GM12865 (cell line): ENCODE measurements at places on chromosomes 6 and 20.

GRCh38 chr20:44071526-44072111 lies 115.4 kb downstream of the JPH2 start:
- no peak for DNase-seq

DNA sequence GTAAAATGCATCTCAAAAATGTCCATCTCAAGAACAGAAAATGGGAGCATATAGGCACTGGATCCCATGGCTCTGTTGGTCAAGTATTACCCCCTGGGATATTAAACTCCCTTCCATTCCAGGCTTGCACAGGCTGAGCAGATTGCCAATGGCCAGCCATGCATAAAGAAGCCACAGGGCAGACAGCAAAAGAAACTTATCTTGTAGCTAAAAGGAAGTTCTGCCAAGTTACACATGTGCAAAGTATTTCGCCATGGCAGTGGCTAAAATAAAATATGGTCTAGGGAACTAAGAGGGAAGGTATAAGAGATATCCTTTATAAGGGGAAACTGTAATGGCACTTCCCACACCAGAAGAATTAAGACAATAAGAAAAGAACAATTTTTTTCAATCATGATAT lies 415.6 kb upstream of the BTBD3 start:
- DNase-seq: no peak

GRCh38 chr20:1854246-1854645 lies 41.0 kb upstream of the SIRPA start:
- DNase-seq: no peak

DNA sequence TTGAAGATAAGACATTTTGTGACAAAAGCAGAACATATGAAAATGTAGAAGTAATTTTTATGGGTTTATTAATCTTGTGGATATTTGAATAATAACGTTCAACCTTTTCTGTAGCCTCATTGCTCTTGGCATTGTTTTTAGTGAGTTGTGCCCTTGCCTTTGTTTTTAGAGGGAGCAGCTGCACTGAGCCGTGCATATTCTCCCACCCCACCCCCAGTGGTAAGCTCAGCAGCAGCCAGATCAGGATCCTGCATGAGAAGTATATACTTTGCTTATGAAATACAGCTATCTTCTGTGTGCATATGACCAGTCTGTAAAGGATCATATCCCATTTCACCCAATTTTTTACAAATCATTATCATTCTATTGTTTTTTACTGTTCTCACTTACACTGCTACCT lies 184.2 kb downstream of the COL9A1 start:
- no peak for DNase-seq

DNA sequence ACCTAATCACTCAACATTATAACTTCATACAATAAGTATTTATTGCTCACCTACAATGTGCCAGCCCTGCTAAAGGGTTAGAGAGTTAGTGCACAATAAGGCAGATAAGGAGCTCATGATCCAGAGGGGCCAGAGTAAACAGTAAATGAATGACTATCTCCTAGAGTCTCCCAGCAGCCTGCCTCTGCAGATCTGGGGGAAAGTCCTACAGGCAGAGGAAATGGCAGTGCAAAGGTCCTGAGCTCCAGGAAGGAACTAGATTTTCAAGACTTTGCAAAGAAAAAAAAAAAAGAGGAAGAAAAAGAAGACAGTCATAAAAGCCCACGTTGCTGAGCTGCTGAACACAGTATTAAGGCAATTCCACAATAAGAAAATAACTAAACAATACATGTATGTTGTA lies 160.1 kb downstream of the SIM1 start:
- no peak for DNase-seq

GRCh38 chr20:13355411-13355810 lies 134.3 kb downstream of the ISM1 start:
- DNase-seq: no peak

GRCh38 chr6:115838763-115839401 lies 221.8 kb downstream of the FRK start:
- DNase-seq: peak; percentile 62

DNA sequence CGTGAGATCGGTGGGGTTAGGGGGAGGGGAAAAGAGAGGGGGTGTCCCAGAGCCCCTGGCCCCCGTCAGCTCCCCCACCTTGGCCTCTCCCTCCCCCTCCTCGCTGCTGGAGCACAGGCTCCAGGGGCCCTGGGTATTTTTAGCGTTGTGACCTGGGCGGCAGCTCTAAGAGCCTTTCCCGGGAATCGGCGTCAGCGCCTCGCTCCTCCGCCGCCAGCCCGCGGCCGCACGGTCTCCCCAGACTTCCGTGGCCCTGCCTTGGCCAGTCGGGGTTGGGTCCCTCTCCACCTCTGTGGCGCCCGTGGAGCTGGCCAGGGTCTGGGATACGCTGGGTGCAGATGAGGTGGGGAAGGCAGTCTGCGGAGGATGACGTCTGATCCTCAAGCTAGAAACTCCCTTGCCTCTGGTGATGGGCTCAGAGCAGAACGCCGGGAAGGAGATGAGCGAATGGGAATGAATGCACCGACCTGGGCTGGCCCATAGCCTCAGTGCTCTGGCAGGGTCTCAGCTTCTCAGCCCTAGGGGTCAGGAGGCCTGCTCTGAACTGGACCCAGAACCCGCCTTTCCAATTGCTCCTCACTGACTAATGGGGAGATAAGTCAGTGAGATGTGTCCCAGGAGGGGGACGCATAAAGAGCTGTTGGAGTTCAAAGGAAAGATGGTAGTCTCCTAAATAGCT lies 883 bp upstream of the DBNDD2 start:
- DNase-seq: no peak

GRCh38 chr6:40042232-40042631 lies 108.0 kb upstream of the MOCS1 start:
- no peak for DNase-seq
